ENCODE measurements at places on chromosomes 12 and 14.

GRCh38 chr12:7857971-7858370 lies 14.7 kb downstream of the SLC2A14 start:
- no peak for DNase-seq

DNA sequence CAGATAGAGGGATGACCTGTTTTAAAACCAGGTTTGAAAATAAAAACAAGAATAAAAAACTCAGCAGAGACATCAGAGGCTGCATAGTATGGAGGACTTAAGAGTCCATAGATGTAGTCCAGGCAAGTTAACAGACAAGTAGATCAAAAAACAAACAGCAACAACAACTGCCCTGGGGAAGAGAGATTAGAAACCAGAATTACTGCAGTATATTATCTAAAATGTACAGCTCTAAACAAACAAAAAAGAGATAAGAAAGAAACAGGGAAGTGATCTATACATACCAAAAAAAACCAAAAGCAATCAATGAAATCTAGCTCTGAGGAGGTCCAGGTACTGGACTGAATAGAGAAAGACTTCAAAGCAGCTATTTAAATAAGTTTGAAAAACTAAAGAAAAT lies 48.8 kb downstream of the ACSM4 start:
- no peak for DNase-seq

DNA sequence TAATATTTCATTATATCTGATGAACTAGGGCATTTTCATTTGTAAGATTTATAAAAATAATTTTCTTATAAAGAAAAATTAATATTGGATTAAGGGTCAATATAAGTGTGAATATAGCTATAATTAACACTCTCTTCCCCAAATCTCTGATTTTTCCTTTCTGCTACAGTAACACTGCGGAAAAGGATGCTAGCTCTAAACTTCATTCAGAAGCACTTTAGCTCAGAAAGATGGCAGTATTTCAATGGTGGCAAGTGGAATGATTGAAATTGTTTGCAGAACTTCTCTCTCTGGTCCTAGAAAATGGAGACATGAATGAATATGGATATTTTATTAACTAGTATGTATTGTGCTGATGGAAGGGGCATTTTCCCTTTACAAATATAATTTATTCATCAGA lies 8.4 kb downstream of the NPAS3 start:
- DNase-seq, result no peak

DNA sequence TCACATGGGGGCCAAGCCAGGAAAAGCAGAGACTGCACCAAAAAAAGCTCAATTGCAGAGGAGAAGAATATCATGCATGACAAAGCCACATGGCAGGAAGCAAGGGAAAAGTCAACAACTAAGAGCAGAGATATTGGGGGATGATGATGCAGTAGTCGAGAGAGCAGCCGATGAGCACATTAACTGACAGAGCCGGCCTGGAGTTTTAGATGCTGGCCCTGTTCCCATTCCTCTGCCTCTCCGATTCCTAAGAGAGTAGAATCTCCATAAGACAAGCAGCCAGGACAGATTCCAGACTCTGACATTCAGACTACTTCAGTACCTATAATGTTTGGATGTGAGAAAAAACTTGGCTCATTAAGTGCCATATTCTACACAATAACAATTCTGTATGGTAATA lies 155.9 kb downstream of the KCNH5 start:
- no peak for DNase-seq

- DNase-seq, result no peak
Observed at GRCh38 chr12:108346727-108347710, 7.9 kb upstream of the CMKLR1 start.
